Caco-2 (cell line): ENCODE measurements at places on chromosomes 2 and 18. TPM values are rescaled to one million over a fixed set of nuclear protein-coding genes. Genes with fewer than 3 reads are reported as not detected.

DNA sequence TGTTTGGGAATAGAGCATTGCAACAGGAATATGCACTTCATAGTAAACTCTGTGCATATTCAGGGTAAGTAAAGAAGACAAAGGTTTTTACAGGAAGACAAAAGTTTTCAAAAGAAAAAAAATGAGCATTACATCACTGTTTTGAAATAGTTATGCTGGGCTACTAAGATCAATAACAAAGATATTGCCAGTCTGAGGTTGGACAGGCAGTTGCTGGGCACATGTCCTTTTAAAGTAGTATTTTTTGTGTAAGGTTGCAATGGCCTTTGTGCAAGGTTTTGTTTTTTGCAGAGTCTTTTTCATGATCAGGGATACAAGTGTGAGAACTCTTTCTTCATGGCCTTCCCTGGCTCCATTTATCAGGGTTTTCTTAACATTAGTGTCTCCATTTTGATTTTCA, 16.2 kb downstream of the IL1B start:
- DNase-seq, result no peak

- DNase-seq, result no peak
Measured at GRCh38 chr2:58896638-58897037, 655.5 kb upstream of the FANCL start.

- no peak for DNase-seq
Measured at GRCh38 chr2:26054598-26055348, 20.9 kb downstream of the RAB10 start.

The ALPP gene
- 4.9 and 5.8 TPM in 2 replicates for total RNA-seq

GRCh38 chr2:211623096-211623495, 915.5 kb downstream of the ERBB4 start:
- no peak for DNase-seq

GRCh38 chr2:28101123-28101522, 210.6 kb downstream of the BABAM2 start:
- DNase-seq, result no peak

DNA sequence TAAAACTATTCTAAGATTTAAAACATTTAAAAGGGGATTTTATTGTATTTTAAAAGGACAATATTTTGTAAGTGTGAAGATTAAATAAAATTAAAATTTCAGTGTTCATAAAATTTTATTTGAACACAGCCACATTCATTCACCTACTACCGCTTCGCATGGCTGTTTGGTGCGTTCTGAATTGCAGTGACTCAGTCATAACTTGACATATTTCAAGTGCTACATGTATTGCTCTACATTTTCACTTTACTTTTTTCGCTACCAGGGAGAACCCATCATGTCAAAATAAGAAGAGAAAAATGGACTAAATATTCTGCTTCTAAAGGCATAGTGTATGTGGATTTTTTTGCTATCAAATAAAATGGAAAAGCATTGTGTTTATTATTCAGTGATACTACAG, 8.7 kb downstream of the PTH2R start:
- no peak for DNase-seq

- no peak for DNase-seq
Measured at GRCh38 chr18:48361801-48362200, 47.4 kb downstream of the ZBTB7C start.

- no peak for DNase-seq
Measured at GRCh38 chr2:214839464-214839863, 30.0 kb upstream of the BARD1 start.

- DNase-seq, result no peak
Measured at GRCh38 chr18:77597726-77598125, 348.1 kb downstream of the GALR1 start.

The MAB21L4 gene
- total RNA-seq, result 53.1 and 69.9 TPM in 2 replicates

DNA sequence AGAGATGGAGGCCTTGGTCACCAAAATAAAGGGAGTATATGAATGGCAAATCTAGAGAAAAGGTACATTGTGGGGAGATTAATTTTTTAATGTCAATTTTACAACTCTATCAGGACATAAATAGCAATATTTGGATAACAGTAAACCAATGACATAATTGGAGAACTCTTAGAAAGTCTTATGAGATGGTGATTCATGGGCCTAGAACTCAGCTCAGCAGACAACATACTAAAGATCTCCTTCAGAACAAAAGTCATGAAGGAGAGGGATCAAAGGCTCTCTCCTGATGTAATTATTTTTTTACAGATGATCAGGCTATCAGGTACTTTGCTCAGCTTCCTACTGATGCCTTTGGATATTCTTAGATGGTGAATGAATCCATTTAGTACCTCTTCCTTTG, 90.0 kb downstream of the CRACDL start:
- no peak for DNase-seq

The C2orf66 gene
- total RNA-seq, result not detected in 2 replicates

The ZNF396 gene
- 0.35 and 0.61 TPM in 2 replicates for total RNA-seq

DNA sequence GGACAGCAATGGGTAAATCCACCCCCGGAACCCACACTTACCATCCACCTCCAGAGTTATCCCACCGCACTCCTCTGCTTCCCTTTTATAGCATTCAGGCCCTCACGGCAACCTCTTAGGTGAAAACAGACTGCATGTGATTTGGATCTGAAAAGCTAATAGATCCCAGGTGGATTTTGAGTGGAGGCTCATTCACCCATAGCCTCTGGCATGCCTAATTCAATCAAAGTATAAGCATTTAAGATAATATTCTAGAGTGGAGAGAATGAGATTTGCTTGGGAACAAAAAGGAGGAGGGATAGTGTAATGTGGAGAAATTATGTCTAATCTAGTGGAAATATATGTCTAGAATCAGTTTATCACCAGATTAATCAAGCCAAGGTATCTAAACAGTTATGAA, 17.1 kb downstream of the SLC14A1 start:
- no peak for DNase-seq

The LRP2 gene
- 238 and 260 TPM in 2 replicates for total RNA-seq

The NCK2 gene
- 89.0 and 95.7 TPM in 2 replicates for total RNA-seq

The ITGA6 gene
- 27.8 and 33.0 TPM in 2 replicates for total RNA-seq

The SCN2A gene
- not detected in 2 replicates for total RNA-seq

GRCh38 chr2:48088994-48089393, 182.7 kb upstream of the FBXO11 start:
- DNase-seq, result no peak

GRCh38 chr2:5394223-5394622, 298.0 kb upstream of the SOX11 start:
- no peak for DNase-seq

- no peak for DNase-seq
Measured at GRCh38 chr2:82233806-82234205, 1929.3 kb upstream of the LRRTM1 start.

- DNase-seq, result no peak
Measured at GRCh38 chr2:151350579-151351195, 6.7 kb upstream of the TNFAIP6 start.

- no peak for DNase-seq
Measured at GRCh38 chr2:175445281-175445680, 263.8 kb upstream of the ATP5MC3 start.

- DNase-seq, result no peak
Measured at GRCh38 chr2:83587309-83587708, 871.8 kb downstream of the SUCLG1 start.

GRCh38 chr2:171206422-171207115, 45.9 kb upstream of the TLK1 start:
- no peak for DNase-seq

The TMEM247 gene
- total RNA-seq, result not detected in 2 replicates

DNA sequence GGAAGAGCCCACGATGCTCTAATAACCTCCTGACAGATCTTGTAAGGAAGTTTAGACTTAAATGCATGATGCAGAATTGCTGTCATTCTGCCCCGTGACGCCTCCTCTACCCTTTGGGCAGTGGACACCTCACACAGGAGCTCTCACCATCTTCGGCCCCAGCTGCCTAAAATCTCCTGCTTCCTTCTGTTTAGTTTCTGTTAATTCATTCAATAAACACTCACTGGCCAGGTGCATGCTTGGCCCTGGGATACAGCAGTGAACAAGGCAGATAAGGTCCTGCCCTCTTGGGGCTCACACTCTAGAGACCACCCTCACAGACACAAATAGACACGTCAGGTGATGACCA, 81.1 kb downstream of the SEPTIN10 start:
- no peak for DNase-seq

The ARHGAP15 gene
- total RNA-seq, result not detected in 2 replicates

GRCh38 chr2:66794070-66794469, 359.1 kb downstream of the MEIS1 start:
- DNase-seq, result no peak

The DNAH6 gene
- total RNA-seq, result 0.32 and 0.70 TPM in 2 replicates

- no peak for DNase-seq
Measured at GRCh38 chr2:141439524-141439923, 691.3 kb downstream of the LRP1B start.

- DNase-seq, result peak; percentile 99
Measured at GRCh38 chr2:132415915-132416722, 486 bp upstream of the GPR39 start.

- DNase-seq, result no peak
Measured at GRCh38 chr2:215082446-215082845, 56.0 kb downstream of the ABCA12 start.

DNA sequence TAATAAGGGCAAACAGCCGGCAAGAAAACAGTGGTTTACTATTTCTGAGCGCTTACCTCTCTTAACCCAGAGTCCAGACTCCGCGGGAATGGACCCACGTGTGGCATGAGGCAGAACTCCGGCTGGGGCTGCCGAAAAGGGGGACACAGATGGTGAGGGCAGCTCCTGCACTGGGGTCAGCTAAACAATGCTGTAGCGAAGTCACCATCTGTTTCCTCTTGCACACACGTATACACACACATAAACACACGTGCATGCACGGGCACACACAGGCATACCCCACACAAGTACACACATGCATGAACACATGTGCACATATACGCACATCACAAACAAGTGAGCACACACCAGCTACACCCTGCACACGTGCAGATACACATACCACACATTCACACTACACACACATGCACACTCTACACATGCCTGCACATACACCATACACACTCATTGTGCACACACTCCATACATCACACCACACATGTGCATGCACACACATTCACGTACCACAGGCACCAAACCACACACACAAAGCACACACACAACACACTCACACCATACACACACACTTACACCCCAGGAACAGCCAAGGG, 105.9 kb upstream of the ID2 start:
- no peak for DNase-seq

GRCh38 chr18:1229634-1230033, 325.0 kb downstream of the ADCYAP1 start:
- DNase-seq, result no peak

DNA sequence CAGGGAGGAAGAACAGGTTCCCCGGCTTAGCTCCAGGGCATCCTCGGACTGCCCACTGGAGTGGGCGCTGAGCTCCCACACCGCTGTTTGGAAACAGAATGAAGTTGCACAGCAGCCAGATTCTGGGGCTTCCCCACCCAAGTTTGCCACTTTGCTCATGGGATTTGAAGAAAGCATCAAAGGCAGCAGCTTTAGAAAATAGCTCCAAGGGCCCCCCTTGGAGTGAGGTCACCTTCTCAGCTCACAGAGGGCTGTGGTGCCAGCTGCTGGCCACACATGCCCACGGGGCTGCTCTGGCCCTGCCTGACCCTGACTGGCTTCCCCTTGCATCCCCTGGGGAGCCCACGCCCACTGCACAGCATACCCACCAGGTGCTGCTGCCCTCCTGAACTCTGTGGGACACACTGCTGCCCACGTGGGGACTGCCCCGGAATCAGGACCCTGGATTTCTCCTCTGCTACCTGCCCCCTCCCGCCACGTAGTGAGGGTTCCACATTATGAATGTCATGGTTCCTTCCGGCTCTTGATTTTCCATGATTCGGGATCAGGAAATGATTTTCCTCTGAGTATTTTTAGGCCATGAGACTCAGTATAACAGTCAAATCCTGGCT, 70.3 kb downstream of the TGOLN2 start:
- DNase-seq, result no peak

The MBP gene
- 7.9 and 11.4 TPM in 2 replicates for total RNA-seq

DNA sequence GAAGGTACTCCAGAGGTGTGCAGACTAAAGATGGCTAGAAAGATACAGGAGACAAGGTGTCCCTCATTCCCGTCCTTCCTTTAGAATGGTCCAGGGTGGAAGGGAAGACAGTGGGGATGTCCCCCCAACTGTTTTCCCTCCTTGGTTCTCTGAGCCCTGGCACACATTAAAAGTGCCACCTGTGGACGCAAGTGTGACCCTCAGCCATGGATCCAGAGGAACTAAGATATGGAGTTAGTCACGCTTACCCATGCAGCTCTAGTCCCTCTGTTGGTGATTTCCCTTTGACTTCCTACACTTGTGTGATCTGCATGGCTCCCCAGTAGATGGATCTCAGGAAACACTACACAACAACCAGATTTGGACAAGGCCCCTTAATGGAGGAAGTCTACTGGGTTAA, 113.1 kb upstream of the SRD5A2 start:
- DNase-seq, result peak; percentile 14

The C1QL2 gene
- total RNA-seq, result not detected in 2 replicates

DNA sequence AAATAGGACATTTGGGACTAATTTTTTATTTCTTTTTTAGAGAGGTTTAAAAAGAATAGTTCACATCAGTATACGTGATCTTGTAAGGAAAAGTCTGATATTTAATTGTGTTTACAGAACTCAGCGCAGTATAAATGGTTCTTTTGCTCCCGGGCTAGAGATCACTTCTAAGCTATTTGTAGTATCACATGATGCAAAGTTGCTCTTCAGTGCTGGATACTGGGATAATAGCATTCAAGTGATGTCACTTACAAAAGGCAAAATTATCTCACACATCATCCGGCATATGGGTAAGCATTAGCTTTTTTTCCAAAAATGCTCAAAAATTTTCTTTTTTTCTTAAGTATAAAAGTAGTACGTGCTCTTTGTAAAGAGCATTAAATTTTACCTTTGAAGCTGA, 37.4 kb upstream of the CYP20A1 start:
- no peak for DNase-seq

The NYAP2 gene
- total RNA-seq, result 0.07 and 0.11 TPM in 2 replicates

DNA sequence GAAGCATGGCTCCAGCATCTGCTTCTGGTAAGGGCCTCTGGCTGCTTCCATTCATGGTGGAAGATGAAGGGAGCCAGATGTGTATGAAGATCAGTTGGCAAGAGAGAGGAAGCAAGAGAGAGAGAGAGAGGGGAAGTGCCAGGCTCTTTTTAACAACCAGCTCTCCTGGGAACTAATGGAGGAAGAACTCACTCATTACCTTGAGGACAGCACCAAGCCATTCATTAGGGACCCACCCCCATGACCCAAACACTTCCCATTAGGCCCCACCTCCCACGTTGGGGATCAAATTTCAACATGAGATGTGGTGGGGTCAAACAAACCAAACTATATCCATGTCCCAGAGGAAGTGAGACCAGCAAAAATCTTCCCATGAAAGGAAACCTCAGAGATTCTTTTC, 124.8 kb upstream of the SIX2 start:
- DNase-seq, result no peak

DNA sequence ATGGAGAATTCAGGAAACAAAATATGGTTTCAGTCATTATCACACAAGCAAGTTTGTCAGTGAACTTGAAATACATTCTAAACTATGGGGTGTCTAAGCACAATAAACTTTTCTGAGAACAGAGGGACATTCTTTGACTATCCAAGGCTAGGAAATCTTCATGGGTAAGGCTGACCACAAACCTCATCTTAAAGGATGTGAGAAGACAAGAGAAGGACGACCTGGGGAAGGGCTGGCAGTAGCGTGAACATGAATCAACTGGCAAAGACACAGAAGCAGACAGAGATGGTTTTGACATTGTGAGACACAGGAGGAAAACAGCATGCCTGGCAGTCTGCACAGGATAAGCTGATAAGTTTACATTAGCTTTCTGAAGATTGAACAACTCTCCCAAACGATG, 752.4 kb upstream of the SLC8A1 start:
- no peak for DNase-seq
